ENCODE measurements at places on chromosomes 5 and 9.

DNA sequence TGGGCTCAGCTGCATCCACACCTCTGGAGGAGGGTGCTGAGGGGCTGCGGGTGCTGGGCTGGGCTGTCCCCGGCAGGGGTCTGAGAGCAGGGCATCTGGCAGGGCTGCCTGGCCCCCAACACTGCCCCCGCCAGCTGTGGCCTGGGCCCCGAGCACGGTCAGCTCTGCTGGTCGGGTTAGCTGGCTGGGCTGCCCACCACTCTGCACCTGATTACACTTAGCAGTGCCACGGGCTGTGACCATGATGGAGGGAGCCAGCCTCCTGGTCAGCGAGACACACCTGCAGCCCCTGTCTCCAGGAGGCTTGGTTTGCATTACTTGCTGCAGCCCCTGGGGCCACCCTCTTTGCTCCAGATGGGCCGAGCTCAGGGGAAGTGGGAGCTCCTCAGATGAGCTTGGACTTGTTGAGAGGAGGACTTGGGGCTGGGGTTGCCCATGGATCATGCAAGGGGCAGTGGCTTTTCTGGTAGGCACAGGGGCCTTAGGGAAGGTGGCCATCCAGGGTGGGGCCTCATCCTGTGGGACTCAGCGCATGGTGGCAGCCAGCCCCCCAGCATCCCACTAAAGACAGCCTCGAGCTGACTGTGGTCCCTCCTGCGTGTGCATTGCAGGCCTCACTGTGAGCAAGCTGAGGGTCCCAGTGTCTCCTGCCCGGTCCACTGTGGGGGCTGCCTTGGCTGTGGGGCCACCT is 132.0 kb upstream of the FAM120A start:
- DNase-seq: no peak

DNA sequence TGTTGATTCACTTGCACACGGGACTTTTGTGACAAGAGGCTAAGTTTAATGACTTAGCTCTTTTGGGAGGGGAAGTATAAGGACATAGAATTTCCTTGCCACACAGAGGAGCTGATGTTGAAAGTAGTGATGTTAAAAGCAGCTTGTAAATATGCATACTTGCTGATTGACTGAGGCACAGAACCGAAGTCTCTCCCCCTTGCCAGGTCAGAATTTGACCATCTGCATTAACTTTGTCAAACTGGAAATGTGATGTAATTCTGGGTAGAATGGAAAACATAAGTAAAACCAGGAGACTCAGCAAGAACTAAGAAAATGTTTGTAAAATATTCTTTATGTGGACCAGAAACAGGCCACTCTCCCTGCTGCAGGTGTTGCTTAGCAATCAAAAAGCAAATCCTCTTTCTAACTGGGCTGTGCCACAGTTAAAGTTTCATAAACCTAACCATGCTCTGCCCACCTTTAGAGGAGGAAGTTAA is 284.2 kb downstream of the NR3C1 start:
- DNase-seq: no peak

DNA sequence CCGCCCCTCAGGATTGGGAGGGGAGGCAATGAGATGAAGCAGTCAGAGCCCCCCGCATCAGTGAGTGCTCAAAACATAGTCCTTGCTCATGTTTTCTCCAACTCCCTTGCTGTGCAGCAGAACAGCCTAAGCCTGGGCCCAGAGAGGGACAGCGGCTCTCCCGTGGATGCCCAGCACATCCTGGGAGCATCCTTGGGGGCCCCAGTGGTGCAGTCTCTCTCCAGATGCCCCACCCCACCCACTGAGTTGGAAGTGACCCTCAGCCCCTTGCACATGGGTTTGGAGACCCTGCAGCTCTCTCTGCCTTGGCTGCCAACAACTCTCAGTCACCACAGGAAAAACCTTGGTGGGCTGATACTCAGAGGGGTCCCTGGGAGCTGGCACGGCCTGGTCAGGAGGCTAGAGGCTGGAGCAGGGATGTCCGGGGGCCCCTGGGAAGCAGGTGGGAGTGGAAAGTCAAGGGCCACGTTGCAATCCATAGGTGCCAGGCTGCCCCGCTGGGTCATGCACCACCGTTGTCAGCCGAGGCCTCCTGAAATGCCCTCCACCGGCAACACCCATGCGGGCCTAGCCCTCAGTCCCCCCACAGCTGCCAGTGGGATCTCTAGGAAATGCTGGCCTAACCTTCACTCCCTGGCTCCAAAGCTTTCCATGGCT is 242.5 kb downstream of the PBX3 start:
- DNase-seq: no peak

DNA sequence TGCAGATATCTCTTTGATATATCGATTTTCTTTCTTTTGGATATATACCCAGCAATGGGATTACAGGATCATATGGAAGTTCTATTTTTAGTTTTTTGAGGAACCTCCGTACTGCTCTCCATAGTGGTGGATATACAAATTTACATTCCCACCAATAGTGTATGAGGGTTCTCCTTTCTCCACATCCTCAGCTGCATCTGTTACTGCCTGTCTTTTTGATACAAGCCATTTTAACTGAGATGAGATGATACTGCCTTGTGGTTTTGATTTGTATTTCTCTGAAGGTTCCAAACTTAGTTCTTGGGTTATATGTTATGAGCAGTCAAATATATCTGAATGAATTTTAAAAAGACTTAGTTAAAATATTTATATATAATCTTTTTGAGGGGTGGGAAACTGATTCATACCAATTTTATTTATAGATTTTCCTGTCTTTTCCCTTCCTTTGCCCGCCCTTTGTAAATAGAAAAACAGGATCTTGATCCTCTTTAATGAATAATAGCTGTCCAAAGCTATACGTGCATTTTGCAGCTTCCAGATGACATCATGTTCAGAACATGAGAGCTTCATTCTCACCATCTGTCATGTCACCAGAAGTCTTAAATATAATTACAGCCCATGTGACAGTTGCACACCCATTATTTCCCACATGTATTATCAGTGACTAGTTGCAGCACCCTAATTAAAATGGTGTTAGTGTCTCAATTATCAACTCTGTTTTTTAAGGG is 6.2 kb upstream of the ARHGEF28 start:
- DNase-seq: peak; percentile 94

DNA sequence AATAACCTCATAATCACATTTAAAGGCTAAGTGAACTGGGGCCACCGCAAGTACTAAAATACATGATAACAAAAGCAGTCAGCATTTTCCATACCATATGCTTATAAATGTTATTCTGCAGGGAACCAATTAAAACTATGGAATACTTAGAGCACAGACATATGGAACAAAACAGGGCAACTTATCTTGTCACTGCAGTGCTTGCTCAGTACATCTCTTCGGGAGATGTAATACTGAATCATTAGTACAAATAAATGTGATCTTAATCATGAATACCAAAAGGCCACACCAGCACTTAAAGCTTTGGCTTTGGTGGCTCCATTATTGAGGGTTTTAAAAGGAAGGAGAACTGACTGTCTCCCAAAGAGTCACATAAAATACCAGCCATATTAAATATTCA is 32.1 kb downstream of the PRUNE2 start:
- no peak for DNase-seq

DNA sequence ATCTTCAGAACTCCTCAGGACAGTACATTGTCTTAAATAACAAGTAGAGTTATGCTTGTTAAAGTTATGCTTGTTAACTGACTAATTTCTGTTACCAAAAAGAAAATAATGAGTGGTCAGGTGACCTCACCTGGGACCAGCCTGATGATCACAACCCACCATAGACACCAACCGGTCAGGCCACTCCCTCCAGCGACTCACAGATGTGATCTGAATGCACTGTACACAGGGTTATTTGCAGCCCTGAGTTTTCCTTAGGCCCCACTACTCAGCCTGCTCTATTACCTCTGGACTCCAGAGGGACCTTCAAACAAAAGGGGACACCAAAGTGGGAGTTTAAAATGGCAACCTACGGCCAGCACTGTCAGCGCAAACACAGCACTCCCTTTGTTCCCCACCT is 55.3 kb downstream of the ARSB start:
- DNase-seq: no peak

Measured in NCI-H524 treated with DMSO at 0.1 percent for 48 hours (cell line).